ENCODE measurements at places on chromosomes 3 and 15. TPM values are rescaled to one million over a fixed set of nuclear protein-coding genes. Genes with fewer than 3 reads are reported as not detected.

MINAR1 gene
- 0.30 TPM for total RNA-seq

DLL4 gene
- 1.8 TPM for total RNA-seq

KLHL6 gene
- not detected for total RNA-seq

GPR149 gene
- total RNA-seq, result not detected

NANOGP8 gene
- not detected for total RNA-seq

RASL12 gene
- 0.11 TPM for total RNA-seq

ALDH1A3 gene
- total RNA-seq, result 15.1 TPM

CCR2 gene
- not detected for total RNA-seq

NR2F2 gene
- 23.9 TPM for total RNA-seq

EEF1AKMT4 gene
- 9.6 TPM for total RNA-seq

Measured in A549 treated with Mapracorat at 1 μM for 4 hours (cell line).